Upper lobe of right lung (tissue), 1 donor: ENCODE measurements at places on chromosomes 7 and 10. TPM values are rescaled to one million over a fixed set of nuclear protein-coding genes. Genes with fewer than 3 reads are reported as not detected.
A peak's percentile ranks its signal among the peaks of the same experiment; 100 is the strongest.

The RASSF4 gene
- 40.9 TPM for total RNA-seq

The CTAGE8 gene
- total RNA-seq: 4.9 TPM

DNA sequence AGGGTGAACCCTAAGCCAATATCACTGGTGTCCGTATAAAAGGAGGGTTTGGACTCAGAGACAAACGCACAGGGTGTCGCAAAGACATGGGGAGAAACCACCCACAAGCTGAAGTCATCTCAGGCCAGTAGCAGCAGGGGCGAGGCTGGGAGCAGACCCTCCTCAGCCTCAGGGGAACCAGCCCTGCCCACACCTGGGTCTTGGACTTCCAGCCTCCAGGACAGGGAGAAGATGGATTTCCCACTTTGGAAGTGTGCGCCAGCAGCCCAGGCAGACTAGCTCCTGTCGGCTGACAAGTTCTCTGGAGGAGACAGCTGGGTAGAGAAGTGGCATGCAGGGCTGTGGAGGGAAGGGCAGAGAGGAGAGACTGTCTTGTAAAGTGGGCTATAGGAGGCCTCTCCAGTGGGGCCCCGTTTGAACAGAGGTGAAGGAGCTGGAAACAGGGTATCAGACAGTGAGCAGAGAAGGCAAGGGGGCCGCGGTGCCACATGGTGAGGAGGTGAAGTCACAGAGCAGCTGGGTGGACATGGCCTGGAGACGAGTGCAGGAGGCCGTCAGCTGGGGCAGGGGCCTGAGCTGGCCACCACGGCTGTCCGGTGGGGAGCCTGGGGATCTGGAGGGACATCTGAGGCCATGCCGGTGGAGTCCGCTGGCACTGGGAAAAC lies 475.6 kb downstream of the PTPRN2 start:
- no peak for DNase-seq

- DNase-seq: no peak
Observed at GRCh38 chr10:109159351-109159750, 764.0 kb downstream of the XPNPEP1 start.

GRCh38 chr7:17099083-17099973 lies 199.1 kb upstream of the AHR start:
- DNase-seq: peak; percentile 72
